ENCODE measurements at places on chromosomes 11 and 22. TPM values are rescaled to one million over a fixed set of nuclear protein-coding genes. Genes with fewer than 3 reads are reported as not detected.

FKBP2 gene
- 76.0 TPM for total RNA-seq

EPS8L2 gene
- total RNA-seq = 64.5 TPM

DEPDC5 gene
- total RNA-seq = 11.2 TPM

TRIM29 gene
- total RNA-seq = 0.94 TPM

HEPHL1 gene
- not detected for total RNA-seq

CTR9 gene
- total RNA-seq = 26.6 TPM

RIN1 gene
- 28.7 TPM for total RNA-seq

ANKK1 gene
- 0.17 TPM for total RNA-seq

PLAAT5 gene
- total RNA-seq = not detected

OR51A7 gene
- not detected for total RNA-seq

CLMP gene
- 139 TPM for total RNA-seq

TMEM191C gene
- total RNA-seq = 1.1 TPM

UCP3 gene
- total RNA-seq = 0.09 TPM

C11orf16 gene
- not detected for total RNA-seq

CHRNA10 gene
- total RNA-seq = 0.43 TPM

RAPSN gene
- 0.16 TPM for total RNA-seq

OR52R1 gene
- not detected for total RNA-seq

OR6A2 gene
- 0.09 TPM for total RNA-seq

SEC14L2 gene
- 19.1 TPM for total RNA-seq

OR4A16 gene
- not detected for total RNA-seq

DBX1 gene
- not detected for total RNA-seq

RAB36 gene
- 2.7 TPM for total RNA-seq

PATE3 gene
- total RNA-seq = not detected

OR4C11 gene
- not detected for total RNA-seq

MS4A4E gene
- total RNA-seq = not detected

WEE1 gene
- total RNA-seq = 12.1 TPM

PAMR1 gene
- total RNA-seq = 491 TPM

BCO2 gene
- 0.86 TPM for total RNA-seq

MYO7A gene
- 0.09 TPM for total RNA-seq

PPP2R5B gene
- total RNA-seq = 5.8 TPM

OR5T2 gene
- not detected for total RNA-seq

FGF19 gene
- not detected for total RNA-seq

KCNE3 gene
- 3.8 TPM for total RNA-seq

DDX25 gene
- total RNA-seq = under 0.01 TPM

SEPTIN3 gene
- under 0.01 TPM for total RNA-seq

KIF18A gene
- 5.2 TPM for total RNA-seq

MAP6 gene
- 0.86 TPM for total RNA-seq

TMA7B gene
- total RNA-seq = not detected

OR5F1 gene
- not detected for total RNA-seq

TPH1 gene
- under 0.01 TPM for total RNA-seq

TMPRSS5 gene
- total RNA-seq = 0.16 TPM

CTSW gene
- not detected for total RNA-seq

SLC5A1 gene
- total RNA-seq = not detected

APOL5 gene
- not detected for total RNA-seq

MS4A3 gene
- total RNA-seq = not detected

RASL10A gene
- total RNA-seq = not detected

SOX10 gene
- not detected for total RNA-seq

APOA4 gene
- total RNA-seq = not detected

IGSF22 gene
- total RNA-seq = not detected

UEVLD gene
- total RNA-seq = 21.1 TPM

All from bronchial smooth muscle cell (primary cell).